Stimulated activated CD8-positive, alpha-beta memory T cell treated with anti-CD3 and anti-CD28 coated beads, Interleukin-4, amount 100 ng/mL, for 1 hour (primary cell): ENCODE measurements at places on chromosomes 1 and 21.

GRCh38 chr1:215345766-215346165, 221.3 kb upstream of the KCTD3 start:
- DNase-seq = no peak

GRCh38 chr1:117783606-117784396, 145.6 kb downstream of the GDAP2 start:
- no peak for DNase-seq

GRCh38 chr1:226215239-226215638, 8.2 kb upstream of the MIXL1 start:
- no peak for DNase-seq

DNA sequence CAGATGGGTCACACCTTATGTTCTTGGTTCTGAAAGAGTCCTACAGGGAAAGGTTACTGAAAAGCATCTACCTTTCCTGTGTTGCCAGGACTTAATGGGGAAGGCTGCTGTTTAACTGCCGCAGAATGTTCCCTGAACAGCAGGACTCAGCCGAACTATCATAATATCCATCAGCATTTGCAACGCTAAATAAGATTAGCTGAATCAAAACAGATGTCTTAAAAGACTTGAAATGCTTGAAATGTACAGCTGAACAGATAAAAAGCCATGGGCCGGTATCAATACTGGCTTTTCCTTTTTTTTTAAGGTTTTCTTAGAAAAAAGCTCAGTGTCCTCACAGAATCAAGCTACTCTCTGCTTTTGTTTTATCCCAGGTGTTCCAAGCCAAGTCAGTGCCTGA, 19.7 kb upstream of the ATP13A2 start:
- no peak for DNase-seq

- no peak for DNase-seq
Measured at GRCh38 chr1:194644528-194644927, 1458.1 kb upstream of the B3GALT2 start.

DNA sequence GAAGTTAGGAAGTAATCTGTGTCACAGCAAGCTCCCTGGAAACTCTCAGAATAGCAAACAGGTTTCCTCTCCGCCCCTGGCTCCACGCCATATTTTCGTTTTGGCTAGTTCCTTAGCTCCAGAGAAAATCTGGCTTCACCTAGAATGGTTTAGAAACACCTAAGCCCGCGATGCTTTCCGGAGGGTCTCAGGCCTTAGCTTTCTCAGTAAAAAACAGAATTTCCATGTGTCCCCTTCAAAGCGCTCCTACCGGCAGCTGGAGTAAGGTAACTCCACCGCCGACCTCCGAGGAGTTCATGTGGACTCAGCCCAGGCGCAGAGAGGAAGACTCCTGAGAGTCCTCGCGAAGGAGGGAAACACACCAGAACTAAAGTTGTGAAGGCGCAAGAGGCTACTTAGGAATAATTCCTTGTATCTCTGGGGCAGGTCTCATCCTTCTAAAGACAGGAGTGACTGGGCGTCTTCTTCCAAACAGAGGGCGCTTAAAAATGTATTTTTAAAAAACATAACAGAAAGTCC, 406 bp downstream of the KIAA0040 start:
- DNase-seq = no peak

- DNase-seq = no peak
Measured at GRCh38 chr1:78141531-78142231, 95.9 kb downstream of the GIPC2 start.

- DNase-seq = no peak
Measured at GRCh38 chr1:98102345-98103030, 181.7 kb upstream of the DPYD start.

DNA sequence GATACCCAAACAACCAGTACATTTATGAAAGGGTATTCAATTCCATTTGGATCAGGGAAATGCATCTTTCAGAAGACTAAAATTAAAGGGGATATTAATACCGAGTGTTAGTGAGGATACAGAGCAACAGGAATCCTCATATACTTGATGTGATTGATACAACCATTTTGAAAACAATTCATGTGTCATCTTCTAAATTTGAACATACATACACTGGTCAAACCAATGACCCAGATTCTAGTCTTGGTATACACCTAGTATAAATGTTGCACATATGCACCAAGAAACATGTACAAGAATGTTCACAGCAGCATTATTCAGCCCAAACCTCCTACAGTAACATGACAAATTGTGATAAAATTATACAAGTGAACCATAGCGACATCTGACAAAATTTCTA, 58.6 kb downstream of the ZNF644 start:
- no peak for DNase-seq

- no peak for DNase-seq
Measured at GRCh38 chr1:236829085-236829484, 34.0 kb downstream of the MTR start.

- no peak for DNase-seq
Measured at GRCh38 chr1:230268371-230269170, 157.6 kb downstream of the PGBD5 start.

DNA sequence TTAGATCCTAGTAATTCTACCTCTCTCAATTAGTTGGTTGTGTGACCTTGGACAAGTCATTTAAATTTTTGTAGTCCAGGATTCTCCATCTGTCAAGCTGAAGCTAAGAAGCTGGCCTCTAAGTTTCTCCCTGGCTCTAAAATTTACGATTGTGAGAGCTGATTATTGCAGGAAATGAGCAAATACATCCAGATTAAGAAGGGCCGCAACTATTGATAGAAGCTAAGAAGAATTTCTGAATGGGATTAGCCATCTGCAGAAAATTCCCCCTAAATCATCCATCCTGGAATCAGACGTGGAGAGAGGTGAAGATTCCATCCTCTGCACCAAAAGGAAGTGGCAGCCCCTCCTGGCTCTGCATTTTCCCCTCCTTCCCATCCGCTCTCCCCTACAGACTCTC, 55.0 kb downstream of the HIVEP3 start:
- DNase-seq = no peak

- no peak for DNase-seq
Measured at GRCh38 chr1:217856342-217857034, 225.3 kb downstream of the SPATA17 start.

DNA sequence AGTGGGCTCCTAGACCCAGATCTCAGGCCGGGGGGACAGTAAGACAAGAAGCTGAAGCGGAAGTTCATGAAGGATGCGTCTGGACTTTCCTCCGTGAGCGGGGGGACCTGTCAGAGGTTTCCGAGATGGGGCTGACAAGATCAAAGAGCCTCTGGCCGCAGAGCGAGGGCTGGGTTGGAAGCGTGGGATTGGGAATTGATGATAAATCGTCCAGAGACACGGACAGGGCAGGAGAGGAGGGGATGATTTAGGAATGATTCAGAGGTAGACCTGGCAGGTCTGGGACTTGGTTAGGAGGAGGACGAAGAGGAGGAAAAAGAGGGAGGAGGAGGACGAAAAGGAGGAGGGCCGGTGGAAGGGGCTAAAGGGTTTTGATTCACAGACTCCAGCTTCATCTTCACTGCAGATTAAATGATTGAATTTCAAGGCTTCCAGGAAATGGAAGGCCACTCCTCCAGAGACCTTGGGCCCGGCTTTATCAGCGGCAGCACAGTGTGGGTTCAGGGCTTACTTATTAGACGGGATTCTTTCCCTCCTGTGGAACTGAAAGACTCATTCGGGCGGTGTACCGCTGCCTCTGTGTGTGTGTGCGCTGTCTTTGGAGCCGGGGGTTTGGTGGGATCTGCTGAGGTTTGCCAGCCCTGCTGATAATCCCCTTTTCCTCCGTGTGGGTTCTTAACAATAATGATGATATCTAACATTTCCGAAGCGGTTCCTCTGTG, 85.7 kb upstream of the SLC45A1 start:
- no peak for DNase-seq

DNA sequence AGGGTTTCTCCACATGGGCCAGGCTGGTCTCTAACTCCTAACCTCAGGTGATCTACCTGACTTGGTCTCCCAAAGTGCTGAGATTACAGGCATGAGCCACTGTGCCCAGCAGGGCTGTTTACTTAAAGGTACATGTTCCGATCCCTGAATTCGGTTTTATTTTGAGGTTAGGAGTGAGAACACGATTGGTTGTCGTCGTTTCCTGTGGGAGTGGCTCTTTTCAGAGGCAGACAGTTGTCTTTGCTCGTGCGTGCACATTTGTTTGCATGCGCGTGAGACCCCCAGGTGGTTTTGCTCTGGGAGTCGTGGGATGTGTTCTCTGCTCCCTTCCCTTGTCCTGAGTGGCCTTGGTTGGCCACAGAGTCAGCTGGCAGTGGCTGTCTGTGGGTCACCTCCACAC, 60.2 kb downstream of the SKI start:
- DNase-seq = no peak

DNA sequence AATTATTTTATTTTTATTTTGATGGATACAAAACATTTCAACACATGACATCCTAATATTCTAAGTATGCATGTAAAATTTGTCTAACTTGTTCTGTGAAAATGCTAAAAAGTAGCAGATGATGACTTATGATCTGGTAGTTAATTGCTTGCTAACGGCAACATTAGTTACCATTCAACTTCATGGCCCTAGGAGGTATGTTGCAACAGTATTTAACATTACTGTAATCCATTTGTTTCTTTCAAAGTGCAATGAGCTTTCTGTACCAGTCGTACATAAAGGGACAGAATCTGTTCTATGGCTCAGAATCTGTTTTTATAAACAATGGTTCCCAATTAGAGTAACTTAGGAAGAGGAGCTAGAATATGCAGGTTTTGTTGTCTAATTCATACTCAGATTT, 91.5 kb upstream of the ZNHIT6 start:
- DNase-seq = no peak

- DNase-seq = no peak
Measured at GRCh38 chr1:55679971-55680370, 464.8 kb upstream of the USP24 start.

GRCh38 chr1:87108814-87109411, 194.5 kb downstream of the HS2ST1 start:
- no peak for DNase-seq

GRCh38 chr1:33578557-33579448, 106.4 kb downstream of the ZSCAN20 start:
- no peak for DNase-seq

DNA sequence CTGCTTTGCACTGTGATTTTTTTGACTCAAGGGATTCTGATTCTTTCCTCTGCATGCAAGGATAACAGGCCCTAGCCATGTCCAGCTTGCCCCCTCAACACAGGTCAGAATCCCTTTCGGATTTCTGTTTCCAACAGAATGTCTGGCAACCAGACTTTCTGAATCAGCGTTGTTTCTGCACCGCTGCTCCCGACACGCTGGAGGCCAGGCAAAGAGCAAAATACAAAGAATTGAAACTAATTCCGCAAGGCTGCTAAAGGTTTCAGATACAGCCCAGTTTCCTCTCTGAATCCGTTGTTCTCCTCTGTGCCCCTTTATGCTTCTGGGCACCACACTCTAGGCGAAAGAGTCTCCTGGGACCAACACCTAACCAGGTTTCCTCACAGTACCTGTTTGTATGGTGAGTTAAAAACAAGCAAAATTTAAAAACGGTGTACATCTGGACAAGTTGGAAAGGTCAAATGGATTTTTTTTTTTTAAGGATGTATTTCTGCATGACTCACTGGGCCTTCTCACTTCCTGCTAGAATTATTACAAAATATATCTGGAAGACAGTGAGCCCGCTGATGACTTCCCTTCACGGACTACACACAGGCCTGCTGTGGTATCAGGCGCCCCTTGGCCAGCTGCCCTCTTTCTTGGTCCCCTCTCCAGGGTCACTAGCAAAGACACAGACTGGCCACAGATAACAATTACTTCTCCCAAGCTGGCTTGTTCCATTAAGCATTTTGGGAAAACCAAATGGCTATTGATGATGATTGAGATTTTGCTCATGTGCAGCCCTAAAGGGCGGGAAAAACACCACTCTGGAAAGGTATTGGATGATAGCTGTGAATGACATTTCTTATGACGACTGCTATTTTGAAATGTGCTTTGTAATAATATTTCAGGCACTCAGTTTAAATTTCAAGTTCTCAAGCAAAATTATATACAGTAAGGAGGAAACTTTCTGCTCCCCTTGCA, 118.3 kb downstream of the TGFB2 start:
- no peak for DNase-seq

- no peak for DNase-seq
Measured at GRCh38 chr1:54559771-54560231, 11.8 kb downstream of the ACOT11 start.

GRCh38 chr1:179303200-179303785, 9.7 kb downstream of the SOAT1 start:
- no peak for DNase-seq

DNA sequence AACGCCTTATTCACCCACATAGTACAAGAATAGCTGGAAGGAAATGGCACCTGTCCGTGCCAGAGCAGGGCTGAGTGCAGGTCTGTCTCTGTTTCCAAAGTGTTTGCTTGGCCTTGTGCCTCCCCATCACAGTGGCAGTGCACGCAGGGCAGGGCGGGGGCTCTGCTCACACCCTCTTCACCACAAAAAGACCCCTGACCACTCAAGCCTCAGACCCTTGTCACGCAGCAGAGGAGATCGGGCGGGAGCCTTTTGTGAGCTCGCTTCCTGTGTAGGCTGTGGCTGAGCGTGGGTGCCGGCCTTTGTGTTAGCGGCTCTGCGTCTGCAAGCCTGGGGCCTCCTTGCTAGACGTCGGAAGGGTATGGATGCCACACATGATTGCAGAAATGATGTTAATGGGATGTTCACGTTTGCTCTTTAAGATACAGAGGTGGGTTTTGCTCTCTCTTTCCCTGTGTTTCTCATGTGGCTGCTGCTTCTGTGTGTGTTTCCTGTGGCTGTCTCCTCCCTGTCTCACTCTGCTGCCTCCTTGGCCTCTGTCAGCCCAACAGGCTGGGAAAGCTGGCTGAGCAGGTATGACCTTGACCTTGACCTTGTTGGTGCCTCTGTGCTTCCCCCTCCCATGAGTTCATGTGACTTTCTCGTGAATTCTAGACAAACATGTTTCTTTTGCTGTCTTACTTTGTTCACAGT, 45.4 kb downstream of the S100B start:
- DNase-seq = no peak

DNA sequence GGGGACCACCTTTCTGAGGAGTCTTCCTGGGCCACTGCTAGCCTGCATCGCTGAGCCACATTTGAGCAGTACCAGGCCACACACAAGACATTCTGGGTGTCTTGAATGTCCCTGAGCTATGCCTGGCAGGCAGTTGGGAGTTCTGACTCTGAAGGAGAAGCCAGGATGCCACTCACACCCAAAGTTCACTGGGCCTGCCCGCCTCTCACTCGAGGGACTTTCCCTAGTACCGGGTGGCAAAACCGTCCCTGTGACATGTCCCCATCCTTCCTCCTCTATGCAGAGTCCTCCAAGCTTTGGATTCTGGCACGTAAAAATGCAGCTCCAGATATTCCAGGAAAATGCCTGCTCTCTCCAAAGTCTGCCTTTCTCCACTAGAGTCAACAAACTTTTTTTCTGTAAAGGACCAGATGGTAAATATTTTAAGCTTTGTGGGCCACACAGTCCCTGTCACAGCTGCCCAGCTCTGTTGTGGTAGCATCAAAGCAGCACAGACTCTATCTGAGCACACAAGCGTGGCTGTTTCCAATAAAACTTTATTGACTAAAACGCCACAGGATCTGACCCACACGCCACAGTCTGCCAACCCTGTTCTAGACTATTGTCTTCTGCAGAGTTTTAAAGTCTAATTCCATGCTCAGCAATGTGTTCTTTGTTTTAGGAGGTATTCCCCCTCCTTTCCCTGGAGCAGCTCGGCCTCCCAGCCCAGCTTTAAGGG, 19.2 kb upstream of the GUCA2B start:
- DNase-seq = no peak

GRCh38 chr1:15029786-15030185, 123.8 kb upstream of the TMEM51 start:
- no peak for DNase-seq

- DNase-seq = no peak
Measured at GRCh38 chr1:110593902-110594301, 12.3 kb downstream of the KCNA2 start.
